ENCODE measurements at places on chromosomes 6 and 20. TPM values are rescaled to one million over a fixed set of nuclear protein-coding genes. Genes with fewer than 3 reads are reported as not detected.

DNA sequence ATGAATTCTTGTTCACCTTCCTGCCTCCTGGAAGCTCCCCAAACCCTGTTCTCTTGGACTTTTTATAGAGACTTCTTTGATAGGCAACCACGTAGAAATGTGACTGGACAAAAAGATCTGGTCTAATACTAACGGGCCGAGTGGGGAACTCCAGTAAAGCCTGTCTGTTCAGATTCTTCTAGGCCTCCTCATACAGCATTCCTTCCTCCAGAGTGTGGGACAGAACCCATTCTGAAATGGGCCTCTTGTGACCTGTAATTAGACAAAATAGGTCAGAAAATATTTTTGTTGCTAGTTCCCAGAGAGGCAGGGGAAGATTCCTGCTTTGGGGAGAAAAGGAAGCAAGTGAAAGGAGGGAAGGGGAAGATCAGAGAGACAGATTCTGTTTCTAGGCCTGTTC lies 374.3 kb downstream of the CDH26 start:
- no peak for DNase-seq

GRCh38 chr6:38639498-38640215 lies at the start of gene BTBD9:
Gene BTBD9 (minus strand): TSS chr6:38639929.
- peak; percentile 90 for DNase-seq

DNA sequence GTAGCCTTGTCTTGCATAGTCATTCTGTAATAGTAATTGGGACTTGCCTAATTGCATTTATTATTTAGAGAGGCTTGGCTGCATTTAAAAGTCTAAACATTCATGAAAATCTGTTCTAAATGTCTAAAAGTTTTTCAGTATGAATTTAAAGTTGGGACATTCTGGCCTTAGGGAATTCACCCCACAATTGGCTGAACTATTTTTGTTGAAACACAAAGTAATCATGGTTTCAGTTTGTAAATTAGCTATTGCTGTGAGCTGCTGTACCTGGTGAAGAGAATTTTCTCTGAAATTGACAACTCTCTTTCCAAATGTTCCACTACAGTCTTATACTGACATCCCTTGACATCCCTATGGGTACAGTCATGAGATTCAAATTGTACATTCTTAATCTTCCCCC lies 253.0 kb downstream of the FARS2 start:
- DNase-seq: no peak

NKAIN4 gene
- not detected for polyA plus RNA-seq

GRCh38 chr20:45448270-45448669 lies 21.3 kb upstream of the WFDC2 start:
- no peak for DNase-seq

AARS2 gene
- 13.1 TPM for polyA plus RNA-seq

DLGAP4 gene
- polyA plus RNA-seq: 15.6 TPM

CENPQ gene
- polyA plus RNA-seq: 3.3 TPM

DNA sequence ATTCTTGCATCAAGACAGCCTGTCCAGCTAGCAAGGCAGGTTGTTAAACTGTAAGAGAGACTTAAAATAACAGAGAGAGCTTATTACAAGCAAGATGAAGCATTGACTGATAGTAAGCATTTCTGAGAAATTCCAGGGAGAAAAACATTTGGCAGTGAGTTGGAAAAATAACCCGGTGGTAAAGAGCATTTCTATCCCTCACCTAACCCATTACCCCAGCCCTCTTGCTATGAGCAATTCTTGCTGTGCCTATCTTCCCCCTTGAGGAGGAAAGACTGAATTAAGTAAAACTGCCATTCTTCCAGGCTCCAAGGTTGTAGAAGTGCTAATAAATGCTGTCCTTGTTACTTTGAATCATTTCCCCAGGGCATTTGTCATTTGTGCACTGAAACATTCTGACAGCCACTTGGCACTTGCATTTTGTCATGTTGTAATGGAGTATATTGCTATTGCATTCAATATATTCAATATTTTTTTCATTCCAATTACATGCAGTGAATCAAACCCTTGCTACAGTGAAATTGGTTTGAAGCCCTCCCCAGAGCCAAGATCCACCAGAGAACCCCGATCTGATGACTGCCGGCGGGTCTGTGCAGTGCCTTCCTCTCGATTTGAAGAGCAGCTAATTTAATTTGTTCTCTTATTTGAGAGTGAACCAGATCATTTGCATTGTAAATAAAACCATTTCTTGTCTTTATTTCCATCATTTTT lies 291.1 kb downstream of the HIVEP2 start:
- DNase-seq: no peak

DNA sequence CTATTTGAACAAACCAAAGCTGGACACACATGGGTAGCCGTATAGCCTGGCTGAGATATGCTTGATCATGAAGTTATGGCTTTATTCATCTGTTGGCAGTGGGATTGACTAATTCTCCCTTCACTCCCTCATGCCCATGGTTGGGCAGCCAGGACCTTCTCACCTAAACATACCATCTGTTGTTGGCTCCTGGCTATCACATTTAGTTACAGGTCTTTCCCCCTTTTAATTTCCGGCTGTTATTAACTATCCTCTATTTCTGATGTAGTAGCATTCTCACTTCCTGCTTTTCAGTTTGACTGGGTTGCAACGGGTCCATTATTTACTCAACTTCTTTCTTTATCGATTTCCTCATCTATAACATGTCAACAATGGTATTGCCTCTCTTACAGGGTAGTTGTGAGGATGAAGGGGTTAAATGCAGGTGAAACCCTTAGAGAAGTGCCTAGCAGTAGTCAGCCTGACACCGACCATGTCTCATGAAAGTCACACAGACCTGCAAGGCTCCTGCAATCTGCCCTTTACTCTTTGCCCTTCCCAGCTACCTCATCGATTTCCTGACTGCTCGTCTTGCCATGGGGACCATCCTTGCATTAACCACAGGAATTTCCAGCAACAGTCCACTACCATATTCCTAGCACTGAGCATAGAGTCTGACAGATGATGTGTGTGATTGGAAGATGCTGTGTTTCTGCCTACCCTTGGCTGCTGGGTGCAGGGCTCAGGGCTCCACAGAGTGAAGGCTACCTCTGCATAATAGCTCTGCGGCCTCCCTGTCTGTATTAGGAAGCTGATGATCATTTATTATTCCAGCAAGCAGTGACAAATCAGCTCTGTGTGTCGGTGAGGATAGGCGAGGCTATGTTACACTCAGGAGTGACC lies 42.2 kb downstream of the PPP1R14C start:
- no peak for DNase-seq

SSTR4 gene
- polyA plus RNA-seq: not detected

DNA sequence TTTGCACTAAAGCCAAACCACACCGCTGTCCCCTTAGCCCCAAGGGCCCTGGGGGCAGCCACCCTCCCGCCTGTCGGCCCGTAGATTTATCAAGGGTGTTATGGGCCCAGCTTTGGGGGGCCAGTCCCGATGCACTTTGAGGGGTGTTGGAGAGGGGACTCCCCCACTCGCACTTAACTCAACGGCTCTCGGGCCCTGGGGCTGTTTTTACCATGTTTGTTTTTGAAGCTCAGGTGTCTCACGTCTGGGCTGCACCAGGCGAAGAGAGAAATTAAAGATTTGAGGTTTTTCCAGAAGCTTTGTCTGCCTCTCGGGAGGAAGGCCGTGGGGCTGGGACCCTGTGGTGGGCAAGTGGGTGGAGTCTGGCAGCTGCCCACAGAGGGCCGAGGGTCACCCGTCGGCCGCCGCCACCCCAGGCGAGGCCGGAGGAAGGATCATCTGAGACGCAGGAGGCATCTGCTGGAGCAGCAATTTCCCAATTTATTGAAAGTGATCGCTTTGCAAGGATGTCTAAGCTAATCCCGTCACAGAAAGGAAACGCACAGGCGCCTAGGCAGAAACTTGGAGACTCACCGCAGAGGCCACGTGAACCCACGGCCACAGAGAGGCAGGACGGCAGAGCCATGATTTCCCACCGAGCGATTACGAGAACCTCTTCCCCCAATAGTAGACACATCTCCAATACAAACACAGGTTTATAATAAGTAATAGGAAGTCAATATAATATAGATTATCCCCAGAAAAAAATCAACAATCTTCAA lies 3.8 kb downstream of the SLC2A4RG start:
- no peak for DNase-seq
